ENCODE measurements at places on chromosomes 5 and 9.

GRCh38 chr5:173243243-173243830 is 8.3 kb upstream of the NKX2-5 start:
- DNase-seq, result no peak

GRCh38 chr5:28750251-28750650 is 1711.9 kb upstream of the CDH9 start:
- no peak for DNase-seq

GRCh38 chr5:14054111-14054854 is 88.9 kb upstream of the TRIO start:
- no peak for DNase-seq

DNA sequence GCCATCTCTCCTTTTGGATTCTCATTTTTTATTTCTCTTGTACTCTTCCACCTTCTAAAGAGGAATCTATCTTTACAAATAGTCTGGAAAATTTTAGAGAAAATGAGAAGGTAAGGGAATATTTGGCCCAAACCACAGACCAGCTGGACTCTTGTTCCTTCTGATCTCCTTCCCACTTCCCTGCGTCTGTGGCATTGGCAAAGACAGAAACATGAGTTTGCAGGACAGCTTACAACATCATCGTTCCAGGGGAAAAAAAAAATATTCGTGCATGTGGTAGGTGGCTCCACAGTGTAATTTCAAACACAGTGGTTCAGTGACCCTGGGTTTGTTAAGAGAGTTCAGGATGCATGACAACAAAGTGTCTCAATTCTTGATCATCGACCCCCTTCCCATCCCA is 755.0 kb downstream of the DNAH5 start:
- DNase-seq, result no peak

DNA sequence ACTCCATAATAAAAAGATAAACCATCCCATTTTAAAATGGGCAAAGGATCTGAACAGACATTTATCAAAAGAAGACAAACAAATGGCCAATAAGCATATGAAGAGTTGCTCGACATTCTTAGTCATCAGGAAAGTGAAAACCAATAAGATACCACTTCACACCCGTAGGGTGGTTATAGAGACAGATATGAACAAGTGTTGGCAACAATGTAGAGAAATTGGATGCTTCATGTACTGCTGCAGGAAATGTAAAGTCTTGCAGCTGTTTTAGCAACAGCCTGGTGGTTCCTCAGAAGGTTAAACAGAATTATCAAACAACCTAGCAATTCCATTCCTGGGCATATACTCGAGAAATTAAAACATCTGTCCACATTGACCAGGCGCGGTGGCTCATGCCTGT is 42.5 kb downstream of the GTF3C4 start:
- DNase-seq, result no peak

DNA sequence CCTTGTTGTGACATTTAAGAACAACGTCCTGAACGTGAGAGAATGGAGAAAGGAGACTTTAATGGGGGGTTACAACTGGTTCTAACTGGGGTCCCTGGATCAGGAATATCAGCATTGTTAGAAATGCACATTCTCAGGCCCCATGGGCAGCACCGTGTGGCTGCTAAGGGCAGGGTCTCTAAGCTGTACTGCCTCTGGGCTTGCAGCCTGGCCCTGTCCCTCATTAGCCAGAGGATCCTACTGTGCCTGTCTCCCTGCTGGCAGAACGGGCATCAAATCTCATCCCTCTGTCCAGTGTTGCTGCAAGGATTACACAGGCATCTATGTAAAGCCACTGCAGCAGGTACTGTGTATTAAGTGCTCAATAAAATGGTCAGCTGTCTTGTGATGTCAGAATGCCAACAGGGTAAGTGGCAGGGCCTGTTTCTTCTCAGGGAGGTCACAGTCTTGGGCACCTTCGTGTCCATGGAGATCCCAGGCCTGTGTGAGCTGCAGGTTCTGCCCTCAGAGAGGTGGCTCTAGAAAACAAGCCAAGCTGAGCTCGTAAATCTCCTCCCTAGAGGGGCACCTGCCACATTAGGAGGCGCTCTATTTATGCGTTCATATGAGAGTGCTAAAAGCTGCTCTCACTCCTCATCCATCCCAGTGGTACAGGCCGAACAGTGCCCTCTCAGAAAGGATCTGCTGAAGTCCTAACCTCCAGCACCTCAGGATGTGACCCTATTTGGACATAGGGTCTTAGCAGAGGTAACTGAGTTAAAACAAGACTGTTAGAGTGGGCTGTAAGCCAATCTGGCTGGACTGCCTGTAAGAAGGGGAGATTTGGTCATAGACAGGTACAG is 210.5 kb downstream of the GADD45G start:
- DNase-seq, result no peak

DNA sequence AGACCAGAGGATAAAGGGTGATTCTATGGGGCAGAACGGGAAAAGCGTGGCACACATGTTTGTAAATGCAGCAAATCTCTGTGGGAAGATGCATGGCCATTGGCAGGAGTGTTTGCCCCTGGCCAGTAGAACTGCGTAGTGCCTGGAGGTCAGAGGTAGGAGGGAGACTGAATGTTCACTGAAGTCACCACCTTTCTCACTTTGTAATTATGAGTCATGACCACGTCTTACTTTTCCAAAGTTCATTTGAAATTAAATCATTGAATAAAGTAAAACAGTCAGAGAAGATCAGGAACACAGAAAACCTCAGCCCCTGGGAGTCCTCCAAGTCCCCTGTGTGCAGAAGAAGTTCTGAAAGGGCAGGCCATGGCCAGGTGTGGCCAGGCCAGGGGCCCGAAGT is 4.6 kb downstream of the PTGES start:
- DNase-seq, result no peak

DNA sequence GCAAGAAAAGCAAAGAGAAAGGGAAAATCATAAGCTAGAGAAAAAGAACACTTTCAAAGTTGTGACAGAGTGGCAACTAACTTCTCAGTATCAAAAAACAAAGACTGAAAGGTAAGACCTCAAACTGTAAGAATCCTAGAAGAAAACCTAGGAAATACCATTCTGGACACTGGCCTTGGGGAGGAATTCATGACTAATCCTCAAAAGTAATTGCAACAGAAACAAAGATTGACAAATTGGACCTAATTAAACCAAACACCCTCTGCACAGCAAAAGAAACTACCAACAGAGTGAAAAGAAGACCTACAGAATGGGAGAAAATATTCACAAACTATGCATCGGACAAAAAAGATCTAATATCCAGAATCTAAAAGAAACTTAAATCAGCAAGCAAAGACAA is 79.1 kb downstream of the FEM1C start:
- DNase-seq, result no peak

DNA sequence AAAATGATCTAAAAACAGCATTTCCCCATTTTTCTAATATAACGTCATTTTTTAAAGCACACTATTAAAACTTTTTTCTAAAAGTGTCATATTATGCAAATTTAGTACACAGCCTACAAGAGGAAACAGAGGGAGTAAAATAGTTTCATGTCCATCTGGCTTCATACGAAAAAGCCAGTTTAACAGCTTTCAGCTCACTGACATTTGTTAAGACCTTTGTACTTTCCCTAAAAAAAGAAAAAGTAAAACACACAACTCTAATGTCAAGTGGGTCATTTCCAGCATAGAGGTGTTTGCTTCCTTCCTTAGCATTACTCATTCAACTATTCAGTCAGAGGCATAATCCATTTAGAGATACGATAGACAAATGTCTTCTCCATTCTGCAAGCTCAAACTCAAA is 49.4 kb downstream of the ABHD17B start:
- no peak for DNase-seq

GRCh38 chr9:32992595-32993238 is 8.7 kb downstream of the APTX start:
- DNase-seq, result no peak

DNA sequence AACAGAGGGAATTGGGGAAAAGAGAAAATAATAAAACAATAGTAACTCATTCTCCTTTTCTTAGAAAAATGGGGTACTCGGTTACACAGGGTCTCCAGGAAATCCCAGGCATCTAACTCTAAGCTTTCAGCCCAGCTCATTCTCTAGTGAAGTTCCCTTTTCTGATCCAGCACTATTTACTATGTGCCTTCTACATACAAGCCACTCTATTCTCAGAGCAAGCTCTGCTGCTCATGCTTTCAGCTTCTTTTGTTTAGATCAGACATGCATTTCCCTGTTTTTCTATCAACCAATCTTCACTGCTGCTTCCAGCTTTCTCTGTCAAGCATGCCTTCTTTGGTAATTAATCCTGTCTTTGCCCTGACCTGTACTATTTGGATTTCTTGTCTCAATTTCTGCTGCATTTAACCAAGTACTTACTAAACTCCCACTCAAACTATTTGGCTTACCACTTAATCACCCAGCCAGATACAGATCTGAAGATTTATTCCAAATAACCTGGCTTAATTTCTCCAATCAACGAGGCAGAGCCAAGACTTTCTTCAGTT is 25.3 kb downstream of the OSMR start:
- DNase-seq, result no peak

DNA sequence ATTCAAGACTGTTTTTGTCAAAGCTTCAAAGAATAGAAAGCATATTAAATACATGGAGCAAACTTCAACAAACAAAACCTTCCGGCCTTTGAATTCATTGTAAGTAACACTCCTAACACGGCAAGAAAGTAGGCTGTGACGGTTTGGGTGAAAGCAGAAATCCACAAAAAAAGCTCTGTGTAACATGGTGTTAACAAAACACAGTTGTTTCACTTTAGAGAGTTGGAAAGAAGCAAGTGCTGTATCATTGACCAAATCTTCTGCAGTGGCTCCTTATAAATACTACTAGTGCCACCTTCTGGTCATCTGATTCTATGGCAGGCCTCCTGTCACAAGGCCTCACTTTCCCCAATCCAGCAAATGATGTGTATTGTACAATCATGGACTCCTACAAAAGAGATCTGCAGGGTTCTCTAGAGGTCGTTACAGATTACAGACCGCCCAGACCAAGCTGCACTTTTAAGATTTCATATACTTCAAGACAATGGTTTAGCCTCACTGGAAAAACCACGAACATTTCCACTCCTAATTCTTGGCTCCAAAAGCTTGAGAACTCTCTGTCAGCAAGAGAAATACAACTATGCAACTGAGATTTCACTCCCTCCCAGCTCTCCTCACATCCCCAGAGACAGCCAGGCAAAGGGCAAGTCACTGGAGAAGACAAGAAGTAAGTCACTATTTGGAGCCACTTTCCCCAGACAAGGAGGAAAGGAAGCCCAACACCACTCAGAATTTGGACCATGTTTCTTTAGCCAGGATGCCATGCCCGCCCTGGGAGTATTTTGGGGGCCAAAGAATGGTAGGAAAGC is 196.2 kb downstream of the DTWD2 start:
- peak; percentile 77 for DNase-seq

DNA sequence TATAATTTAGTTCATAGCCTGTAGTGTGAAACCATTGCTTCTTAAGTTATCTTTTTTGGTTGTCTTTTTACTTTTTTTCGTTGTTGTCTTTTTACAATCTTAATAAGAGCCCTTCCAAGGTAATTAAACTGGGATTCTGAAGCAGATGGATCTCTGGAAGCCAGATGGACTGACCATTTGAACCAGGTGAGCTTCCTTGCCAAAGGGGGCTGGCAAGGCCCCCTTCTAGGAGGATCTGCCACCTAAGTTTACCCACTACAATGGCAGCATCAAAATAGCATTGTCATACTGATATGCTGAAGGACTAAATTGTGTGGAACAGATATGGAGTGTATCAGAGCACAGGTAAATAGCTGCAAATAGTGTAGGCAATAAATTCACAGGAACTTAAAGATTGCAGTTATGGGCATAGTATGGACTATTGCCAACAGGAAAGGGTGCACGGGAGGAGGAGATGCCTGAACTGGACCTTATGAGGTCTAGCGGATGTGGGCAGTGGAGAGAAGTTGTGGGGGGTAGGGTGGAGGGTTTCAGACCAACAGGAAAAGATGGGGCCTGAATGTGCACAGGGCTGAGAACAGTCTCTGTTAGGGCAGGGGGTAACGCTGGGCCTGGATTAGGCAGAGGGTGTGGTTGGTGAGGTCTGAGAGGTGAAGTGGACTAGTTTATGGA is 61.5 kb upstream of the CTXN3 start:
- DNase-seq, result no peak

DNA sequence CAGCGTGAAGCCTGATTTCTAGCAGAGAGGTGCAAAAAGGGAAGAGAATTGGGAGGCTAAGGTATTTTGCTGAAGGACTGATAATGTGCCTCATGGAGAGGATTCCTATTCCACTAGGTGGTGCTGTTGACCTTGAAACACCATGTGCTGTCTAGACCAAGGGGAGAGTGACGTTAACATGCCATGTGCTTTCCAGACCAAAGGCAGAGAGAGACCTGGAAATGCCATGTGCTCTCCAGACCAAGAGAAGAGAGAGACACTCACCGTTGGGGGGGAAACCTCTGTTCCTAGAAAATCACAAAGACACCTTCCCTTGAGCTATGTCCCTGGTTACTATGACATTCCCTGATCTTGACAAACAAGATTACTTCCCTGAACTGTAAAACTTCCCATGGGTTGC is 286.0 kb upstream of the TUSC1 start:
- DNase-seq, result peak; percentile 81

DNA sequence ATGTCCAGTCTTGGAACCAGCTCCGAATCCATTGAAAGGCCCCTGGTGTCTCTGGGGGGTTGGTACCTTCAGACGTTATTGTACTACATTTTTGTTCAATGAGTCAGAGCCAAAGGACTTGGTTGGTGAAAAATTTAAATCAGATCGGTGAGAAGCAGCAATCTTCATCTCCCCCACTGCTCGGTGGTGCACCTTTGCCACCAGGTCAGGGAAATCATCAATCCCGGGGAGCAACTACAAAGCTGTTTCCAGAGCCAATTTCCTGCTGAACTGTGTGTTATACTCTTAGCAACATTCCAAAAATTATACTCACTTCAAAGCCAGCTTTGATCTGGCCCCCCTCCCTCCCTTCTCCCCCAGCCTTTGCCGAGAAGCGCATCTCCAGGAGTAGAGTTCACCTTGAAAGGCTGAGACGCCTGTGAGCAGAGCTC is 375.2 kb upstream of the WWC1 start:
- peak; percentile 62 for DNase-seq

DNA sequence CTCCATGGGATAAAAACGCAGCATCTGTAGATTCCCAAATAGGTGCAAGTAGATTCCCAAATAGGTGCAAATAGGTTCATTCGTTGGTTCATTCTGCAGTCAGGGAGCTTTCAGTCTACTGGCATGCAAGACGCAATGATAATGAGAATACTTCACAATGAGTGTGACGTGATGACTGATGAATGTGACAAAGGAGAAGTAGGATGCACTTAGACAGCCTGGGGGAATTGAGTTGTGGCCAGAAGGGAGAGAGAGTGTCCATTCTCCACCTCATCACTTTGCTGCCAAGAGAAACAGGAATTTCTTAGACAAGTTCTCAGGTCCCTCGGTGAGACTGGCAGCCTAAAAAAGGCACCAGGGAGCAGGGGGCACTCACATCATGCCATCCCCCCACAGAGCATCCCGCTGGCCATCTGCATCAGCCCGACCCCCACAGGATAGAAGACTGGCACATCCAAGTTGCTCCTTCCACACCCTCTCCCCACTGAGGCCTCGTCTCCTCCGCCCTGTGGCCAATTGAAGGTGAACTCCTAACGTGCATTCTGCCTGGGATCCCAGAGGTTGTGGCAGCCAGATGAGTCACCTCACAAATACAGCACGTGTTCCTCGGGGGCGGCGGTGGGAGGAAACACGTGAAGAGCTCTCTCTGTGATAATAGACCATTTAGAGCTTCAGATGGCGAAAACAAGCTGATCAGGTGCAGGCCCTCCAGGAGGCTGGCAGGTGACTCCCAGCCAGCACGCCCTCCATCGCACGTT is 19.9 kb upstream of the KCNIP1 start:
- DNase-seq, result no peak

- no peak for DNase-seq
These were observed 536 bp downstream of the FEM1C start for GRCh38 chr5:115544043-115544435.

GRCh38 chr9:134947265-134947955 is 29.7 kb upstream of the FCN1 start:
- DNase-seq, result no peak

- peak; percentile 69 for DNase-seq
These were observed 49.4 kb downstream of the MEF2C start for GRCh38 chr5:88833371-88834130.
